AG04450 (cell line): ENCODE measurements at places on chromosomes 2 and 18. TPM values are rescaled to one million over a fixed set of nuclear protein-coding genes. Genes with fewer than 3 reads are reported as not detected.

GRCh38 chr2:224584785-224585210 lies 365 bp downstream of the CUL3 start:
- no peak for DNase-seq

DNA sequence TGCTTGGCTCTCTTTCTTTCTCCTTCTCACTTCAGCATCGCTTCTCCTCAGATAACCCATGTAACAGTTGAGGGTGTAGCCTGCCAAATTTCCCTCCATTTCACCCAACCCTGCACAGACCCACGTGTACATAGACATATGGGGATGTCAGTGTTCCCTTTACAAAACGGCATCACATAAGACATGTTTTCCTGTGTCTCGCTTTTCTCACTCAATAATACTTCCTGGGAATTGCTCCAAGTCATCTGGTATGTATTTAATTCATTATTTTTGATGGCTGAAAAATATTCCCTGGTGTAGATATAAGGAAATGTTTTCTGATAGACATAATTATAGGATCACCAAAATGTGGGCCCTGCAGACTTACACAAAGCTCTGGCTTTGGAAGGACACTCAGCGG lies 176.8 kb downstream of the LOXHD1 start:
- DNase-seq: no peak

The ASTL gene
- not detected in 2 replicates for polyA plus RNA-seq

GRCh38 chr2:62304429-62305417 lies 108.8 kb downstream of the B3GNT2 start:
- no peak for DNase-seq

DNA sequence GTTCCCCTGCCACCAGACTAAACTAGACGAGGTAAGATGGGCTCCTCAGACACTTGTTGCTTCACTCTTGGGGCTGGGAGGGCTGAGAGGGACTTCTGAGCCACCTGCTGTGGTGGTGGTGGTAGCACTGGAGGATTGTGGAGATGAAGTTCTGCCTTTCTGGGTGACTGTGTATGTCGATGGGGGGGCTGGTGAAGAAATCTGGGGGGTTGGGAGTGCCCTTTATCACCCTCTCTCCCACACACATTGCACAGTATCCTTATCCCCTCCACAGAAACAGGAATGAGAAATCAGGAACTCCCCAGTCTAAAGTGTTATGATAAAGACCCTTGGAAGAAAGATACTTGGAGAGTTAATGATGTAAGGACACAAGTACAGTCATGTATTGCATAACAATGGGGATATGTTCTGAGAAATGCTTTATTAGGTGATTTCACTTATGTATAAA lies 38.5 kb downstream of the HK2 start:
- no peak for DNase-seq

- DNase-seq: no peak
Observed at GRCh38 chr2:230578106-230578505, 134.5 kb upstream of the CAB39 start.

The PLB1 gene
- polyA plus RNA-seq: 1.4 and 1.6 TPM in 2 replicates

DNA sequence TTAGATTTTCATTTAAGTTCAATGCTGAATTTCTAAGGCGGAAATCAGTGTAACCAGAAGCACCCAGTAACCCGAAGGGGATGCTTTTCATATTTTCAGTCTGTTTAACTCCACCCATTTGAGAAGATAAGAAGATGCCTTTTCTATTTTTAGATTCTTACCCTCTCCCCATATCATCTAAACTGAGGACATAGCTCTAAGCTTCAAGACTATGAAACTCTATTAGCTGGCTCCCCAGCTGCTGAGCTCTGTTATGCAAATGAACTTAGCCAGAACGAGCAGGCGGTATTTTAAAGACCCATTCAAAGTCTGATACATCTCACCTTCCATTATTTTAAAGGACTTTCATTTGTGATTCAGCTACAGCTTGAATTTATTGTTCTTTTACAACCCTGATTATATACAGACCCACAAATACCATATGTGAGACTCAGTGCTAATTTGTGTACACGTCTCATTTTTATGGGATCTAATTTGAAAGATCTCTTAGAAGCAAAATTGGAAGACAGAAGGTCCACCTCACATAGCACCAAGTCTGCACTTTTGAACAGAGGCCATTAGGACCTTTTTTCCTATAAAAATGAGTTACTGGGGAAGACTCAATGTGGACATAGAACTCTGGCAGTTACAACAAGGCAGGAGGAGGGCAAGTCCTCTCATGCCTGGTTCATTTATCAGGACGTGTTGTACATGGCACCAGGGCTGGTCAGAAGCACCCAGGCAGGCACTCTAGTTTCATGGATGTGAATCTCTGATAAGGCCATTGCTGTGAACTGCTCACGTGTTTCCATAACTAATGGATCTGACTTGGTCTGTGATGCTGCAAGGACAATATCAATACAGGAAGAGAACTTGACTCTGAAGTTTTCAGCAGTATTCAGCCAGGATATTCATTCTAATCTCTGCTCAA lies 16.3 kb downstream of the CDC42EP3 start:
- no peak for DNase-seq

The DYNAP gene
- not detected in 2 replicates for polyA plus RNA-seq

- no peak for DNase-seq
Observed at GRCh38 chr2:152650768-152651371, 66.4 kb downstream of the PRPF40A start.

The CMPK2 gene
- not detected in 2 replicates for polyA plus RNA-seq

DNA sequence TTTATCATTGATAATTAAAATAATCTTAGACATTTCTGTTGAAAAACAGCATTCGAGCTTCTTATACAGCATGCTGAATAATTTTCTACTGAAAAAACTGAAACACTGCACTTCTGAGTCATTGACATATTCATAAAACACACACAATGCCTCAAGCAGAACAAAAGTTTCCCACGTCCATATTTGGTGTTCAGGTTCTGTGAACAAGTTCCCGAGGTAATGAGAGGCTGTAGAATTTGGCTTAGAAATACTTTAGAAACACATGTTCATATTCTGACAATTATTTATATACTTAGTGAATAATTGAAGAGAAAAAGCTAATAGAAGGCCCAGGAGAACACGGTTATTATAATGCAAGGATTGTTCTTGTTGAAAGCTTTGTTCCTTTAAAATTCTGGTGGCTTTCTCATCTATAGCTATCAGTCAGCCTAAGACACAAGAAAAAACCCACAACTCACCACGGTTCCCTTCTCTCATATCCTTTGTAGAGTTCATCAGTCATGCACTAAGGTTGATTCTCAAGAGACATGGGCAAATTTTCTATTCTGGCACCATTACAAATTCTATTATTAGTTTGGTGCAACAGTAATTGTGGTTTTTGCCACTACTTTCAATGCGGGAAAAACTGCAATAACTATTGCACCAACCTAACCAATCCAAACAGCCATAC lies 194.4 kb downstream of the TMX3 start:
- DNase-seq: peak; percentile 33

The MROH2A gene
- not detected in 2 replicates for polyA plus RNA-seq

The GRHL1 gene
- 0.55 and 0.64 TPM in 2 replicates for polyA plus RNA-seq

GRCh38 chr2:119028327-119029174 lies 86.6 kb downstream of the MARCO start:
- peak; percentile 7 for DNase-seq

GRCh38 chr2:5290900-5291546 lies 401.2 kb upstream of the SOX11 start:
- no peak for DNase-seq

GRCh38 chr2:231007286-231008098 lies 11.6 kb downstream of the SPATA3 start:
- no peak for DNase-seq

DNA sequence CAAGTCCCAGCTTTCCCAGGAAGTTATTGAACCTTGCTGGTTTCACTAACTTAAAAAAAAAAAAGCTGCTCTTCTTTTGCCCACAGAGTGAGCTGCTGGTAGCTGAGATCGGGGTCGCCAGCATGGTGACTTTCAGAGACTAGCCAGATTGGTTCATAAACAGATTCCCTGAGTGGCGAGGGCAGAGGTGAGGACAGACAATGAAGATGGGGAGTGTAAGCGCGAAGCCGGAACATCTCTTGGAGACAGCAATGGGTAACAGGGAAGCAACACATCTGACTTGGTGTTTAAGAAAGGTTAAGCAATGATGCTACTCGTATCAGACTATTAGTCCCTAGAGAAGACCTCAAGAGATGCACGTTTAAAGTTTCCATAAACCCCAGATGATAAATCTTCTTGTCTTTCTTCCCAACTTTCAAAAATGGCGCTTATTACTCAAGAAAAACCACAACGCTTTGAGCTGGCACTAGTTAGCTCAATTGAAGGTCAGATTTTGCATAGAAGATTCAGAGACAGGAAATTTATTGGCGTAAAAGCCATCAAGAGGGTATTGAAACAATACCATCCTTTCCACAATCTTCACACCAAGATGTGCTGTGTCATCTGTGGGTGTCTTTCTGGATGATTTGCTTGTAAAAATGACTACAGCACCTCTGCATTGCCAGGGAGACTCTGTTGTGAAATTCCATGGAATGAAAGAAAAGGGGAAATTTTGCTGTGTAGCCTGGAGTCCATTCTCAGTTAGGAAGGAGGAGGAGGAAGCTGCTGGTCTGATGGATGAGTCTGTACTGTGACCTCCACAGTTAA lies 193.1 kb upstream of the CXCR4 start:
- DNase-seq: no peak

- DNase-seq: no peak
Observed at GRCh38 chr2:27378096-27378808, 2.3 kb downstream of the ZNF513 start.

GRCh38 chr2:1603059-1603458 lies 141.3 kb downstream of the PXDN start:
- DNase-seq: no peak

The LIMS2 gene
- 6.3 and 8.7 TPM in 2 replicates for polyA plus RNA-seq

GRCh38 chr2:160694221-160694620 lies 200.6 kb upstream of the RBMS1 start:
- DNase-seq: no peak
